Effector memory CD4-positive, alpha-beta T cell (primary cell): ENCODE measurements at places on chromosomes 1 and 21.
A peak's percentile ranks its signal among the peaks of the same experiment; 100 is the strongest.

DNA sequence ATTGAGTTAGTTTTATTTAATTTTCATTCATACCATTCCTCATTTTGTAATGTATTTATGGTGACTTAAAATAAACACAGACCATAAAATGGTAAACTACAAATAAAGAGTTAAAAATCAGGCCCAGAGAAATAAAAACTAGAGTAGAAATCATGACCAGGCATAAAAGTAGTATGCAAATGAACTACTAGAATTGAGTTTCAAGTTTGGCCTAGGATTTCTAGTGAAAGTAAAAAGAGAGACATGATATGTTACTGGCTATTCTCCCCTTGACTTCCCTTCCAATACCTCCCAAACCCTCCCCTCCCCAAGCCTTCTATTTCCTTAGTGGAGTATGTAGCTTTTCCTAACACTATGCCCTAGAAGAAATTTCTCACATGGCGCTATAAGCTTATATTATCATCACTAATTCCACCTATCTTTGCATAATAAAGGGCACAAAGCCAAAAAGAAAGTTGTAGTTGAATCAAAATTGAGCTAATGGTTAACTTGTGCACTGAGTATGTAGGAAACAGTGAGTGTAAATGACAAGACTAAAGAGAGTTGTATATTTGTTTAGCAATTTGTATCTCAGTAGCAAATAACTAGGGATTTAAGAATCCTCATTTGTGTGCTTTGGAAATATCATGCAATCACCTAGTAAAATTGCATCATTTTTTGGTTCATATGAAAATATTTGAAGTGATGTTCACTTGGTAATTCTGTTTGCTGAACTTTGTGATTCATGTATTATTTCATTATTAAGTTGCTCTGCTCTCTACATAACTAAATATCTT is 29.7 kb upstream of the CDC14A start:
- H3K27ac ChIP-seq: no peak overlapping the region
- H3K4me3 ChIP-seq: no peak overlapping the region
- H3K27me3 ChIP-seq: no peaks in the 10 kb centered on the region
- H3K4me1 ChIP-seq: no peaks in the 10 kb centered on the region

DNA sequence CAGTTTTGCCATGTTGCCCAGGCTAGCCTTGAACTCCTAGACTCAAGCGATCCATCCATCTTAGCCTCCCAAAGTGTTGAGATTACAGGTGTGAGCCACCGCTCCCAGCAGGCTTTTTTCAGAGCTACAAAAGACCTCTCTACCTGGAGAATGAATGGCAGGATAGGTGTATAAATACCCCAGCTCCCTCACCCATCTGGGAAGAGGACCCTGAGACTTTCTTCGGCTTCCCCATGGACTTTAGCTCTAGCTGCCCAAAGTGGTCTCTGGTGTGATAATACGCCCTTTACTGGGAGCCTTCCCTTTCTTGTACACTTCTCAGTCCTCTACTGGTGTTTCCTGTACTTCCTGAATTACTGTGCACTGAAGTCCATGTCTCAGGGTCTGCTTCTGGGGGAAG is 60.6 kb downstream of the PTP4A2 start:
- H3K4me3 ChIP-seq: no peak overlapping the region
- DNase-seq: no peak

GRCh38 chr1:24586970-24587820 is 31.3 kb downstream of the NCMAP start:
- no peak overlapping the region for H3K4me3 ChIP-seq
- no peaks in the 10 kb centered on the region for H3K36me3 ChIP-seq
- peaks cover 5% of the 10 kb centered on the region for H3K4me1 ChIP-seq
- H3K27me3 ChIP-seq: no peaks in the 10 kb centered on the region

DNA sequence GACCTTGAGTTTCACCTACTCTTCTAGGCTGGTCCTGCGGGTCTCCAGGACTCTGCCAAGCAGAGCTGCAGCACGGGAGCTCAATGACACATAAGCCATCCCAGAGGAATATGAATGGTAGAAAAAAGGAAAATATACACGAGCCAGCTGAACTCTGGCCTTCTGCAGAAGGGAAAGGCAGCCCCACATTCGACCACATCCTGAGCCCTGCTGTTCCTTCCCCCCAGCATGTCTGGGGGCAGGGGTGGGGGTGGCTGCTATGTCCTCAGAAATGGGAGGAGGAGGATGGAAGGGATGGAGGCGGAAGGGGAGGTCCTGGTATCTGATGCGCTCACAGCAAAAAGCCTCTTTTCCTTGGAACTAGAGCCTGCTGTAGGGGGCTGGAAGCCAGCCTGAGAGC is 12.1 kb upstream of the KDF1 start:
- H3K4me1 ChIP-seq: no peaks in the 10 kb centered on the region
- no peak overlapping the region for H3K4me3 ChIP-seq
- DNase-seq: no peak
- H3K27me3 ChIP-seq: no peaks in the 10 kb centered on the region
- H3K36me3 ChIP-seq: no peaks in the 10 kb centered on the region

- DNase-seq: no peak
- no peaks in the 10 kb centered on the region for H3K36me3 ChIP-seq
- H3K27me3 ChIP-seq: no peaks in the 10 kb centered on the region
- no peak overlapping the region for H3K4me3 ChIP-seq
- H3K4me1 ChIP-seq: no peaks in the 10 kb centered on the region
Measured at GRCh38 chr1:84117868-84118267, 26.2 kb upstream of the PRKACB start.

DNA sequence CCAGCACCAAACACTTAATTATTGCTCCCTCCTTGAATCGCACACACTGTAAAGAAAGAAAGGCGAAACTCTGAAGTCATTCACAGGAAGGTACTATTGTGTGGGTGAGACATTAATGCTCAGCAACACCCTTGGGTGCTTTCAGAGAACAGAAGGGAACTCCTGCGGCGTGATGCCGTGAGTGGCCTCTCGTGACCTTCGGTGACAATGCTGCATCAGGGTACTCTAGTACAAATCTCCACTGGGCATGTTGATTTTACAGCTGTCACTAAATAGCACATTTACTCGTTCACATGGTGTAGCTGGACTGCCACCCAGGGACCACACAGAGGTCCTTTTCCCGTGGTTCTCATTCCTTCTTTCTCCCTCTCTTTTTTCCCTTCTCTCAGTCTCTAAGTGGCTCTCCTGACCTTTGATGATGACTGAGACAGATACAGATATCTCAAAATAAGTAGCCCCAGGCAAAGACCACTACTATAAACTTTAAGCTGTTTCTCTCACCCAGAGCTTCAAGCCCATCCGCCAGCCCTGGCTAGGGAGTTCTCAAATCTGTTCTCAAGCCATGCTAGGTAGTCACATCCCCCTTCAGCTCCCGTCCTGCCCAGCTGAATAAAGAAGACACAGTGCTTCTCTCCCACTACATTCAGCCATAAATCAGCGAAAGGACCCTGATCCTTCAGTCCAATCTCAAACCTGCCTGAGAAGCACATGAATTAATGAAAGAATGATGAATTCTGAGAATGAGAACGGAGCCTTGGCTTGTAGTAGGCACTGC is 223.4 kb upstream of the FMN2 start:
- DNase-seq: no peak
- H3K4me3 ChIP-seq: no peak overlapping the region
- no peak overlapping the region for H3K27ac ChIP-seq
- H3K27me3 ChIP-seq: no peaks in the 10 kb centered on the region
- no peaks in the 10 kb centered on the region for H3K4me1 ChIP-seq
- no peaks in the 10 kb centered on the region for H3K36me3 ChIP-seq

DNA sequence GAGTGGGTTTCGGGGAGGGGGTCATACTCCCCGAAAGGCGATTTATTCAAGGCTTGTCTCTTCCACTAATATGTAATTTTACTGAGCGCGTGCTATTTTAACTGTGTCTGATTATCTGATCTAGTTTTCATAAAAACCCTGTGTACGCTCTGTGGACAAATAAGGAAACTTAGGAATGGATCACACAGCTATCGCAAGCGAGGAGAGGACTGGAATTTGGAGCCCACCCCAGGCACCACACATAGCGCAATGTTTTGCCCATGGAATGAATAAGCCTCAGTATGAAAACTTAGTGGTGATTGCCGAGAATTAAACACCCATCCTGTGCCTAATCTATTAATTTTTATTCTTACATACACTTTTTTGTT is 9.8 kb upstream of the RAB42 start:
- peaks cover 14% of the 10 kb centered on the region for H3K4me1 ChIP-seq
- peaks cover 19% of the 10 kb centered on the region for H3K36me3 ChIP-seq
- no peaks in the 10 kb centered on the region for H3K27me3 ChIP-seq
- H3K27ac ChIP-seq: peak overlapping the region; percentile 84
- no peak for DNase-seq
- H3K4me3 ChIP-seq: peak overlapping the region; percentile 99

DNA sequence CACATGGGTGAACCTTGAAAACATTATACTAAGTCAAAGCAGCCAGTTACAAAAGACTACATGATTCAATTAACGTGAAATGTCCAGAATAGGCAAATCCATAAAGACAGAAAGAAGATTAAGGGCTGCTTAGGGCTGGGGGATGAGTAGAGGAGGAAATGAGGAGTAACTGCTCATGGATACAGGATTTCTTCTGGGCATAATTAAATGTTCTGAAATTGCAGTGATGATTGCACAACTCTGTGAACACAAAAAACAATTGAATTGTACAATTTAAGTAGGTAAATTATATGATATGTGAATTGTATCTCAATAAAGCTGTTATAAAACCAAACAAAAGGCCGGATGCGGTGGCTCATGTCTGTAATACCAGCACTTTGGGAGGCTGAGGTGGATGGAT is 52.2 kb downstream of the RERE start:
- H3K27ac ChIP-seq: no peak overlapping the region
- no peaks in the 10 kb centered on the region for H3K36me3 ChIP-seq
- no peaks in the 10 kb centered on the region for H3K4me1 ChIP-seq
- H3K4me3 ChIP-seq: no peak overlapping the region

GRCh38 chr1:47658161-47658920 is 220.5 kb downstream of the FOXD2 start:
- no peaks in the 10 kb centered on the region for H3K27me3 ChIP-seq
- no peak overlapping the region for H3K27ac ChIP-seq
- H3K4me1 ChIP-seq: no peaks in the 10 kb centered on the region
- DNase-seq: no peak
- no peak overlapping the region for H3K4me3 ChIP-seq

DNA sequence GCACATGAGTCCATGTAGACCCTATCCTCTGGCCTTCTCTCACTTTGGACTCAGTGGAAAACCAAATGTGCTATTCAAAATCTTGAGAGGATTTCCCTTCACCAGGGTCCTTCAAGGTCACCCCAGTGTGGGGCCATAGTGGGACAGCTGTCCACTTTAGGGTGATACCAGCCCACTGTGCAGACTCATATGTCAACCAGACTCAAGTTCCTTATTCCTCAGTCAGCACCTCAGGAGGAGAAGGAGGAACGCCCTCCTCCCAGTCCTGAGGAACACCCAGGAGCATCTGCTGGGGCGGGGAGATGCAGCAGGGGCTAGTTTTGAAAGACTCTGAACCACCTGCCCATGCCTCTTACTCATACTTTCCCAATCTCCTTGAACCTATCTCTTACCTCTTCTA is 340.9 kb downstream of the MATN1 start:
- no peaks in the 10 kb centered on the region for H3K27me3 ChIP-seq
- no peak overlapping the region for H3K27ac ChIP-seq
- H3K4me1 ChIP-seq: no peaks in the 10 kb centered on the region
- no peak overlapping the region for H3K4me3 ChIP-seq
- DNase-seq: no peak

- no peaks in the 10 kb centered on the region for H3K4me1 ChIP-seq
- H3K4me3 ChIP-seq: no peak overlapping the region
- H3K27me3 ChIP-seq: no peaks in the 10 kb centered on the region
- H3K36me3 ChIP-seq: no peaks in the 10 kb centered on the region
Measured at GRCh38 chr1:240285540-240285939, 193.9 kb downstream of the FMN2 start.

- no peaks in the 10 kb centered on the region for H3K4me1 ChIP-seq
- no peak overlapping the region for H3K27ac ChIP-seq
Measured at GRCh38 chr1:186730951-186731729, 50.9 kb upstream of the PTGS2 start.

- no peaks in the 10 kb centered on the region for H3K36me3 ChIP-seq
- no peak for DNase-seq
- no peak overlapping the region for H3K27ac ChIP-seq
- H3K27me3 ChIP-seq: no peaks in the 10 kb centered on the region
- no peaks in the 10 kb centered on the region for H3K4me1 ChIP-seq
Measured at GRCh38 chr1:114113411-114114184, 40.1 kb downstream of the SYT6 start.

DNA sequence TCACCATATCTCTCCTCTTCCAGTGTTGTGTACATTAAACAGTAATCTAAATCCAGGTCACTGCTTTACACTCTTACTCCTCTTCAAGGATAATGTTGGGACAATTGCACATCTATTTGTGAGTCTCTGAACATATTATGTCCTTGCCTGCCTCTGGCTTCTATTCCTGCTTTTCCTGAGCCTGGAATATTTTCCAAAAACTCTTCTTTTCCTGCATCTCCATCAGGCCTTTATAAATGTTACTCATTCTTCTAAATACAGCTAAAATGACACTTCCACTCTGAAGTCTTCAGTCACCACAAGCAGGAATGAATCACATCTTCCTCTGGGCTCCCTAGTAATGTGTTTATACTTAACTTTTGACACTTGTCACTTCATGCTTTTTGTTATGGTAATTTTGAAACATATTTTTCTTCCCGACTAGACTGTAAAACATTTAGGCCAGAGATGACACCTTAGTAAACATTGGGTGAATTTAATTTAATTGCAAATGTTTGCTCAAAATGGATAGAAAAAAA is 396.0 kb downstream of the LRRIQ3 start:
- no peak overlapping the region for H3K4me3 ChIP-seq
- no peaks in the 10 kb centered on the region for H3K27me3 ChIP-seq
- no peaks in the 10 kb centered on the region for H3K4me1 ChIP-seq
- DNase-seq: no peak

DNA sequence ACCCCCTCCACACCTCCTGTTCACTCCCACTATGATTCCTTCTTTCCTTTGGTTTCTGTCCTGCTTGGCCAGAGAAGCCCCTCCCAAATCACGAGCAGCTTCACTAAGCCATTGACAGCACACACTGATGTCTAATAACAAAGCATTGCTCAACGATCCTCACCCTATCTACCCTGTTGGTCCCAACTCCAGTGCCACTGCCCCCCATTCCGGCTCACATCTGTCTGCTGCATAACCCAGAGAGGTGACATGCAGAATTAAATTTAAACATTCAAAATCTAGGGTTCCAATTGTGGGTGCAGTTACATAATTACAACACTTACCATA is 236.9 kb downstream of the TTLL7 start:
- H3K27ac ChIP-seq: no peak overlapping the region
- no peaks in the 10 kb centered on the region for H3K27me3 ChIP-seq
- no peaks in the 10 kb centered on the region for H3K4me1 ChIP-seq
- H3K36me3 ChIP-seq: no peaks in the 10 kb centered on the region

DNA sequence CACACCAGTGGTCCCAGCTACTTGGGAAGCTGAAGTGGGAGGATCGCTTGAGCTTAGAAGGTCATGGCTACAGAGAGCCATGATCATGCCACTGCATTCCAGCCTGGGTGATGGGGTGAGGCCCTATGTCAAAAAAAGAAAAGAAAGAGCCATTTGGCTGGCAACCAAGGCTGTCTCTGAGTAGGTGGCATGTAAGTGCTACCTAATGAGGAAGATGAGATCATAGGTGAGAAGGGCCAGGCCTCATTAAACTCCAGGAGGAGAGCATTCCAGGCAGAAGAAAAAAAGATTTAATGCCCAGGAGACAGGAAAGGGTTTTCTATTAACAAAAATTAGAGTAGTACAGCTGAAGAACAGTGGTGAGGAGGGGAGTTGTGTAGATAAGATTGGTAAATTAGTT is 103.4 kb upstream of the ZNF678 start:
- no peak for DNase-seq
- H3K4me1 ChIP-seq: no peaks in the 10 kb centered on the region
- H3K27ac ChIP-seq: no peak overlapping the region
- H3K36me3 ChIP-seq: no peaks in the 10 kb centered on the region
- H3K27me3 ChIP-seq: no peaks in the 10 kb centered on the region
- H3K4me3 ChIP-seq: no peak overlapping the region
